SJSA1 (cell line): ENCODE measurements at places on chromosomes 6 and 20.

DNA sequence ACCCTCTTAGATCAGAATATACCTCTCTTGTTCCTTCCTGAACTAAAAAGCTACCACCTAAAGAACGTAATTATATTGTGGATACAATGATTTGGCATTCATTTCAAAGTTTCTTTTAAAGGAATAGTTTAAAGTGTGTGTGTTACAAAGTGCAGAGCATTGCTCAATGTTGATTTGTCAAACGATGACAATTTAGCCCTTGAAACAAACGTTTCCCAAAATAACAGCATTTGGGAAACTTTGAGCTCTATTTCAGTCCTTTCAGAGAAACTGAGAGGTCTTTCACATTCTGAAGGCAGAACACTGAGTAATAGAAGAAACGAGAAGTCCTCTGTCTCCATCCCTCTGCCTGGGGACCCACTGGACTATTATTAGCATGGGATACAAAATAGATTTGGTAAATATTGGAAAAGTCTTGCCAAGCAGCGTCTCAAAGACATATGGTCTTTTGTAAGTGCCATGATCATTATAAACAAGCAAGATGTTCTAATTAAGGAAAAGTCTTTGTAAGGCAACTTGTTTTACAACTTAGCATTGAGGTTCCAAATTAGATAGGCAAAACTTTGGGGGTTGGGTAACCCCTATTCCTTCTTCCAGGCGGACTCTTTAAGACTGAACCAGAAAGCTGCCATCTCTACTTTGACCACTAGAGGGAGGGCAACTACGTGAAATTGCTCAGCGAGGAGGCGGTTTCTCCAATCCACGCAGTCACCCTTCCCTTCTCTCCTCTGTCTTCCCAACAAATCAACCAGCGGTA lies 208.8 kb downstream of the RNF144B start:
- peak; percentile 60 for DNase-seq

DNA sequence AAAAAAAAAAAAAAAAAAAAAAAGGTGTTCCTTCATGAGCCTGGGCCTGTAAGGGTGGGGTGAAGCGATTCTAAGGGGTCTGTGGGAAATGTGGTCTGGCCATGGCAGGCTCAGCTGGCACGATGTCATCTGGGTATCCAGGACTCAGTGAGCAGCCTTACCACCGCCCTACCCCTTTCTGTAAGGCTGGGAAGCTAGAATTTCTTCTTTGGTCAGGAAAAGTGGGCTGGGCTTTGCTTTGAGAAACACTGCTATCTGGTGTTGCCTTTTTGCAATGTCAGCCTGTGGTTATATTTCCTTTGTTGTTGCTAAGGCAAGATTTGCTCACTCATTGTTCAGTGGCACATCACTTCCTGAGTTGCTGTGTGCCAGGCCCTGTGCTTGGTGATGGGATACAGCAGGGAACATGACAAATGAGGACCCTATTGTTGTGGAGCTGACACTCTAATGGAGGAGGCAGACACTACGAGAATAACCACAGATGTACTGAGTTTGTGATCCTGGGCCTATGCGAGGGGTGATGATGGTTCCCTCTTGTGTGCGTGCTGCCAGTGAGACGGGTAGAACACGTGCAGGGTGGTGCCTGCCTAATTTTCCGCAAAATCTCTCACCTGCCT lies 45.9 kb upstream of the ZNFX1 start:
- no peak for DNase-seq

DNA sequence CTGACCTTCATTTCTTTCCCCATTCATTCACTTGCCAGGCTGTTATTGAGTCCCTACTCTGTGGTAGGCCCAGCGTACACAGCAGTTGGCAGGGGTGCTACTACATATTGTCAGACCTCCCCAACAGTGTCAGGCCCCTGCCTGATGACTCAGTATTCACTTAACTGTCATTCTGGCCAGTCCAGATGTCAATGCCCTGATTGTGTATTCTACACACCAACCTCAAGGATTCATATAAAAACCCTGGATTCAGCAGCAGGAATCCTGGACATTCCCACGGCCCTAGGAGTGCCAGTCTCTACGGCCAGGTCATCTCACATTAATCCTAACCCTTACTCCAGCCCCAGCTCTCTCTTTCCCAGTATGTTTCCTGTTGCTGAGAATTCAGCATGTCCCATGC lies 151.5 kb downstream of the TASP1 start:
- DNase-seq = no peak

- no peak for DNase-seq
Measured at GRCh38 chr20:37401282-37401929, 55.5 kb downstream of the SRC start.

- no peak for DNase-seq
Measured at GRCh38 chr20:63536241-63536977, 767 bp downstream of the PTK6 start.

GRCh38 chr6:111080698-111081097 lies 6.6 kb upstream of the SLC16A10 start:
- DNase-seq = no peak

DNA sequence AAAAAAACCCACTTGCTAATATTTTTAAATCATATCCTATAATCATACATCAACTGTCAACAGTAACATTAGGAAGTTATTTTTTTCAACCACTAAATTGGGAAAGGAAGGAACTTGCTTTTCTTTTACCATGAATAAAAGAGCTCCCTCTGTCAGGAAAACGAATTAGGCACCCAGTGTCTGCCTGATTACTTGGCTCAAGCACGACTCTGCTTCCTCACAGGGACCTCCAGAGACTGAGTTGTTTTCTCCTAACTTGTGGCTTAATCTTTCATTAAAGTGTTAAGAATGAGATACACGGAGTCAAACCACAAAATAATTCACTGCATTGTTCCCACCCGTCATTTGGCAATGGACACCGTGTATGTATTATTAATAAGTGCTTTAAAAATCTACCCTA lies 1405.1 kb upstream of the EYS start:
- no peak for DNase-seq

- no peak for DNase-seq
Measured at GRCh38 chr6:129195643-129196042, 312.7 kb downstream of the LAMA2 start.

DNA sequence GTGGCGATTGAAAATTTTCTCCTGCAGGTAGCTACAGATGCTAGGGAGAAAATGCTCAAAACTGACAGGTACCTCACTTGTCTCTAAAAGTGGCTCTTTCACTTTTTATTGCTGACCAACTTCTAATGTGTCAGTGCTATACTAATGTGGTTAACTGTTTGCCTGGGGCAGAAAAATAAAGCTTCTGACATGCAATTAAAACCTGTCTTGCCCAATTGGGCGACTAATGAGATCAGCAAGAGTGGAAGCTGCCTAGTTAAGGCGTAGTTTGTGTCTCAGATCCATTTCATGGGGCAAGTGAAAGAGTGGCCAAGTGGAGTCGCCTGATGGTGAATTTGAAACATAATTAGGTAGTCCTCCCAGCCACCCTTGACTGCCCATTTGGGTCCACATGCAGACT lies 193.3 kb downstream of the TSHZ2 start:
- no peak for DNase-seq

DNA sequence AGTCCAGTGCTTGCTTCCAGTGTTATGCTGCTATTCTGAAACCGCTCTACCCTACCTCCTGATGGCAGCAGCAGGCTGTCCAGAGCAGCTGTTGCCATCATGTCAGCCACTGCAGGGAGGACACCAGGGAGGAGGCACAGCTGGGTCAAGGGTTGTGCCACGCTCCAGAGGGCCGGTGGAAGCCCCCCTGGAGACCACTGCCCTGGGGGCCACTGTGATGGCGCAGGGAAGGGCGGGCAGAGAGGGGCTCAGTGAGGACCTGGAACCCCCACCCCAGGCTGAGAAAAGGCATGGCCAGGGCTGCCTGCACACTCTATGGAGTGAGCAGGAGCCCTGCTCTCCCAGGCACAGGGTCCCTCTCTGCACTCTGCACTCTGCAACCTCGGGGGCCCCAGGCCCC lies 271.3 kb upstream of the BTBD3 start:
- no peak for DNase-seq

GRCh38 chr6:44667226-44667625 lies 279.7 kb downstream of the CDC5L start:
- DNase-seq = peak; percentile 98

GRCh38 chr20:62537649-62538292 lies 62.0 kb upstream of the GATA5 start:
- no peak for DNase-seq

DNA sequence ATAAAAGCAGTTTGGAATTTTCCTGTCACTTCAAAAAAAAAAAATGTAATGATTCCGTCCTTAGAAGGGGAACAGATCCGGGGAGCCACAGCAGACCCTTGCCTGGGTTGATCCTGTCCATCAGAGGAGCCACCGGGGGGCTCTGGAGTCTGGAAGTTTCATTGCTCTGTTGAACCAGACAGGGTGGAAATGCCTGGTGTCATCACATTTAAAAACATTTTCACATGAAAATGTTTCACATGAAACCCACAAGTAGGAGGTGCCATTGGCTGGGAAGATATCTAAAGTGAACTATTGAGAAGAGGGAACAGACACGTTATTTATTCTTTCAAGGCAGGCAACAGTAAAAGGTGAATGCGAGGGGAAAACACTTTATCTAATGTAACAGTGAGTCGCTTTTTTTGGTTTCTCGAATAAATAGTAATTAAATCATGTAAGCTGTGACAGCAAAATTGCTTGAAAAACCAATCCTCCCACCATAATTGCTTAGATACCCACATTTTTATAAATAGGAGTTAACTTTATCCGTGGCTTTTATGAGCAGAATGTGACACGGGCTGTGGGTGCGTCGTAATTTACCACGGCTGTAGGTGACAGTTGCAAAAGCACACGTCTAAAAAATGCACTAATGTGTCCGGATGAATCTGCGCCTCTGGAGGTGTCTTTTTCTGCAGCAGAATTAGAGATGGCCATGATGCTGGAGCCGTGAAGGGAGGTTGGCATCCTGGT lies 323.4 kb downstream of the TAF4 start:
- DNase-seq = no peak

- DNase-seq = no peak
Measured at GRCh38 chr6:134920422-134920821, 29.5 kb downstream of the ALDH8A1 start.

DNA sequence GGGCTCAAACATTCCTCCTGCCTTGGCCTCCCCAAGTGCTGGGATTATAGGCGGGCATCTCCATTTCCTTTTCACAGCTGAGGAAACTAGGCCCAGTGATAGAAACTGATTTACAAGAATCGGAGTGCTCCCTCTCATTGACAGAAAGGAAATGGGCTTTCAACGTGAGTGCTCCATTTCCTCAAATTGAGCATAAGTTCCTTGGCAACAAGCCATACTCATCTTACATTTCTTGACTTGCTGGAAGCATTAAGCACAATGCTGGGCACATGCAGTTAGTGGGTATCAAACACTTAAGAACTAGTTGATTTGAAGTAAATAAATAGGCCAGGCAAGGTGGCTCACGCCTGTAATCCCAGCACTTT lies 54.7 kb downstream of the FGD2 start:
- no peak for DNase-seq

- no peak for DNase-seq
Measured at GRCh38 chr6:46216879-46217278, 46.1 kb upstream of the ENPP5 start.

DNA sequence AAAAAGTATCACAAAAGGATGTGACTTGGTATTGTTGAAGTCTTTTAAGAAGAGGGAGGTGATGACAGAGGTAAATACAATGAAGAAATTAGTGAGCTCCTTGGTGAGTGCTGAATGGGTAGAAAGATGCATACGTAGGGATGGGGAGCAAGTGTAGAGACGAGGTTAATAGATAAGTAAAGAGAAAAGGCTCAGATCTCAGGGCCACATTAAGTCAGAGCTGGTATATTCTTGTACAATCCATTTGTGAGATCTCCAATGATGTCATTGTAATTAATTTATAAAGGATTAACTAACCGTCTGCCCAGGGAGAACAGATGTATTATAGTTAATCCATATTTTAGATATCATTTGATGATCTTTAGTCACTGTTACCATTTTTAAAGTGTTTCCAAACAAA lies 43.4 kb downstream of the SMPDL3A start:
- DNase-seq = no peak

- no peak for DNase-seq
Measured at GRCh38 chr6:157645201-157645795, 177.7 kb upstream of the SNX9 start.

DNA sequence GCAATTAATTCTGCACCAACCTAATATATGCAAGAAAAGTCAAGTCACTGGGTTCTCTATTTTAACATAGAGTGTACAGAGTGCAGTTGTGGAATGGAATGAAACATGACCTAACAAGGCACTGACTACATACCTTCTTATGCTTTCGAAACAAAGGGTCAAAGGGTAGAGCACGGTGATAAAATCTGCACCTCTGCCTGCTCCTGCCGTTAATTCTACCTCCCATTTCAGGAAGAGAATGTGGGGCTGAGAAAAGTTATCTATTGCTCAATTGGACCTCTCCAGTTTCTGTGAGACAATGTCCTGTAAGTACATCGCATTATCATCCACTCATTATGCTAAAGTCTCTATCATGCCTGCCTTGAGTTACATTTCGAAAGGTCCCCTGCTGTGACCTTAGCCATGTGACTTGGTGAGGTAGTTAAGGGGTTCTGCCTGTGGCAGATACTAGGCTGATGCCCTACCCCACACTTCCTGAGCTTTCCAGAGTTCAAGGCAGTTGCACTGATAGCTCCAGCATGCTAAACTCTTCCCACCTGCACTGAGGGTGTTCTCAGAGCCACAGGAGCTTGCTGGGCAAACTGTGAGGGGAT lies 14.0 kb upstream of the MOCS1 start:
- DNase-seq = no peak

DNA sequence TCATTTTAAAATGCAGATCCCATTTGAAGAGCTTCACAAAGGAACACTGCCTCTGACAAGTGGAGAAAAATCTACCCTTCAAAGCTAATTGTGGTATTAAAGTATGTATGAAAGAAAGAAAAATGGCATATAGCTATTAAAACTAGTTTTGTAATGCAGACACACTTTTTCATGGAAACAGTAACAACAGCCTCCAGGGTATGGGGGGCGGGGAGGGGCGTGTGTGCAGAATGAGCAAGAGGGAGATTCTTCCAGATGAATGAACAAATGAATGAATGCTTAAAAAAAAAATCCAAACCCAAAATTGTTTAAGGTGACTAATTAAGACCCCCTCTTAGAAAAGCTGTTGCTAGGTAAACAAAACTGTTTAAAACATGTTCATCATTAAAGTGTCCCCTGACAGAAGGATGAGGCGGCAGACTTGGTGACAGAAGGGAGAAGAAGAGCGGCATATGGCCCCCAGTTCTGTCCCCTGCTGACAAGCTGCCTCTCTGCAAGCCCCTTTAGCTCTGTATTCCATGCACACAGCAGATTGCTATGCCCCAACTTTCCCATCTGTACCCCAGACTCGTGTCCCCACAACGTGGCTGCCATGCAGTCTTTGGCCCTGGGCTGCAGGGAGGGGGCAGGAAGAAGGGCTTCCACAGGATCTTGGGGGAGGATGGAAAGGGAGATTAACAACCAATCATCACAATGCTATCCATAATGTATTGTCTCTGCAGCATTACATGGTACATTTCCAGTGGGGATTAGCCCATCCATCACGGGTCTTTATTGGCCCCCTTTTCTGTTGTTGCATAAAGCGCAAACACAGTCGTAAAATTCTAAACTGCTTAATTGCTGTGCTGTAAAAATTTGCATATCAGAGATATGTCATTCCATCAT lies 108.4 kb upstream of the OLIG3 start:
- DNase-seq = no peak
